AG08396 (cell line): ENCODE measurements at places on chromosomes 1 and 21.

DNA sequence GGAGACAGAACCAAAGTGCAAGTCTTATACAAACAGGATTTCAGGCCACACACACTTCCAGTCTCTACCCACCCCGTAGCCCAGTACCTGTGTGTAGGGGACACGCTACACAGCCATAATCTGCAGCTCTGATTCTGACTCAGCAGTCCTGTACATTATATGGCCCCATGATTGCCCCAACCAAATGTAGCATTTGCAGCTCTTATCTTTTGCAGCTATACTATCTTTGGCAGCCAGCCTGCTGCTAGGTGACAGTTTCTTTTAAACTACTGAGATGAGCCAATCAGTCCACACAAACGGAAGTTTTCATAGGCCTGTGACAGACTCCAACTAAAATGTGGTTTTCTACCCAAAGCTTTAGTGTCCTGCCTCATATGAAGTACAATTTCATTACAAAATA is 259.6 kb upstream of the ST6GALNAC5 start:
- no peak for DNase-seq

DNA sequence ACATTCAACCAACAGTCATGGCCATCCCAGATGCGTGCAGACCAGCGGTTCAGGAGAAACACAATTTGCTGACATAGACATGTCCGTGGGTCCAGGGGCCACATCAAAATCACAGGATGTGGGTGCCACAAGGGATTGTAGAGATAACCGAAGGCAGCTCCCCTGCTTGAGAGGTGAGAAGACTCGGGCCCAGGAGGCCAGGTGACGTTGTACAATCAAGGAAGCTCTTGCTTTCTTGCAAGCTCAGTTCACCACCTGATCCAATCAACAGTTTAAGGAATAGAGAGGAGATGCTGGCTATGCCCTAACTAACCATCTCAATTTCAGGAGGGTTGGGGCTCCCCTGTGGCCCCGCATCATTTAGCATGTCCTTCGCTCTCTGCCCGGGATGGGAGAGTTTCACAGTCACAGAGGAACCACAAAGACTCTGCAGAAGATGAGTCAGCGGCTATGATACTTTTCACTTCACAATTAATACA is 19.5 kb downstream of the UBASH3A start:
- no peak for DNase-seq

GRCh38 chr1:199545780-199546179 is 481.7 kb upstream of the NR5A2 start:
- DNase-seq: no peak

DNA sequence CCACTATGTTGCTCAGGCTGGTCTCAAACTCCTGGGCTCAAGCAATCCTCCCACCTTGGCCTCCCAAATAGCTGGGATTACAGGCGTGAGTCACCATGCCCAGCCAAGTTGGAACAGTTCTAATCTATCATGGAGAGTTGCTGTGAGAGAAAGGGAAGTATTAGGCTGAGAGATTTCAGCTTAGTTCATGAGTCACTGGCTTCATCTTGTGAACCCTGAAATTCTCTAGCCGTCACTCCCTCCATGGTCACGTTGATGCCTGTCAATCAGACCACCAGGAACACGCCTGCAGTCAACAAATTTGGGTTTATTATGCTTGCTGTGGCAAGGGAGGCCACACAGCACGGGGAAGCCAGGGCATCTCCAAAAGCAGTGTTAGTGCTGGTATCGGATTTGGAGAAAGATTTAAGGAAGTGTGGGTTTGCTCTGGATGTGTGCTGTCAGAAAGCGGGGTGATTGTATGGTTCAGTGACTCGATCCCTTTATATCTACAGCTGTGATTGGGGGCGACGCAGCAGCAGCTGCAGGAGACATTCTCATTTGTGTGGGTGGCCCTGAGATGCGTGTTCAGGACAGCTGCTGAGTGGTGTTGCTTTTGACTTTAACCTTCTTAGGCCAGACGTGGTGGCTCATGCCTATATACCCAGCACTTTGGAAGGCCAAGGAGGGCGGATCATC is 18.7 kb downstream of the UQCRHL start:
- DNase-seq: no peak

DNA sequence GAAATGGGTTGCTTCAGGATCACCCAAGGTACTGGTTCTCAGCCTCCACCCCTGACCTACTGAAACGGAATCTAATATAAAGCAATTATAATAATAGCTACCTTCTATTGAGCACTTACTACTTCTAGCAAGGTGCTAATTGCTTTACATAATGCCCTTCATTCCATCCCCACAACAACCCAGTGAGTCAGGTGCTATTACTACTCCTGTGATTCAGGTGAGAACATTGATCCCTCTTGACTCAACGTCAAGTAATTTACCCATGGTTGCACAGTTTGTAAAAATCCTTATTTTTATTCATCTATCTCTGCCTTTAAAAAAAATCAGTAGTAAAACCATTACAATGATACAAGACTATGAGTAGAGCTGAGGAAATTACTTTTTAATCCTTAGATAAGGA is 85.2 kb downstream of the UCHL5 start:
- no peak for DNase-seq

DNA sequence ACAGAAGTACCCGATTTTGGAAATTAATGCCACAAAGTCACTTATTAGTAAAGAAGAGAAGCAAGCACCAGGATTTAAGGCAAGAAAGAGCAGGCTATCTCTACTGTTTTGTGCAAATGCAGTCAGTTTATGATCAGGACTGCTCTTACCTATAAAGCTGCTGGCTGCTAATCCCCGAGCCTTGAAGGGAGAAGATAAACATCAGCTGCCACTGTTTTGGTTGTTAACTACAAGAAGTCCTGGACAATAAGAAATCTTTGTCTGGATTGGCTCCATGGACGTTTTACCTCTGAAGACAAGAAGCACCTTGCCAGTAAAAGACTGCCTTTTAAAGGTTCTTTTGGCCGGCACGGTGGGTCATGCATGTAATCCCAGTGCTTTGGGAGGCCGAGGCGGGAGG is 21.4 kb downstream of the FRRS1 start:
- no peak for DNase-seq

- DNase-seq: no peak
Measured at GRCh38 chr1:12148958-12149790, 17.6 kb upstream of the TNFRSF1B start.

DNA sequence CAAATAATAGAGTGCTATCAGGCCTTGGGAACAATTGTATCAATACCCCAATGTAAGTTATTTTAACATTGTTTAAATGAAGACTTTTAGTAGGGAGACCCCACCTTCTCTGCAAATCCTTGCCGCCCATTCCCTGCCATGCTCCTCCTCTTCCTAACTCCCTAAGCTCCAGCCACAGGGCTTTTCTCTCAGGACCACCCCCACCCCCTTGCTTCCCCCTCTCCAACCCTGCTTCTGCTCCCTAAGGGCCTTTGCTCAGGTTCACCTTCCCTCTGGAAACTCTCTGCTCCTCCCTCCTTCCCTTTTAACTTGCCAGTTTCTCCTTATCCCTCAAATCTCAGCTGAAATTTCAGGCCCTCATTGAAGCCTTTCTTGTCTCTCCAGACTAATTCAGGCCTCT is 16.8 kb downstream of the CCDC190 start:
- DNase-seq: no peak

DNA sequence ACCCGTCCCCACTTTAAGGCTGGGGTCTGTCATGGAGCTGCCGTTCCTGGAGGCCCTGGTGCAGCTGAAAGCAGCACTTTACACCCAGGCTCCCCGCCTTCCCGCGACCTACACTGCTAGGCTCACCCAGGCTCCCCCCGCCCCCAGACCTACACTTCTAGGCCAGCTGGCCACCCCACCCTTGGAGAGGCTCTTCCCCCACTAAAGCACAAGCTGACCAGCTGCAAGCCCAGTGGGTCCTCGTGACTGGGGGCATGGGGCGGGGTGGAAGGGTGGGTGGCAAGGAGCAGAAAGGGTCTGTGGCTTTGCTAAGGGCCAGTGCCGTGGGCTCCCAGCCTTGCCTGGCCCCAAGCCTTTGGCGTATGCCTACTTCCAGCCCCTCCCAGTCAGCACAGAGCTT is 9.7 kb upstream of the ARHGEF16 start:
- no peak for DNase-seq

DNA sequence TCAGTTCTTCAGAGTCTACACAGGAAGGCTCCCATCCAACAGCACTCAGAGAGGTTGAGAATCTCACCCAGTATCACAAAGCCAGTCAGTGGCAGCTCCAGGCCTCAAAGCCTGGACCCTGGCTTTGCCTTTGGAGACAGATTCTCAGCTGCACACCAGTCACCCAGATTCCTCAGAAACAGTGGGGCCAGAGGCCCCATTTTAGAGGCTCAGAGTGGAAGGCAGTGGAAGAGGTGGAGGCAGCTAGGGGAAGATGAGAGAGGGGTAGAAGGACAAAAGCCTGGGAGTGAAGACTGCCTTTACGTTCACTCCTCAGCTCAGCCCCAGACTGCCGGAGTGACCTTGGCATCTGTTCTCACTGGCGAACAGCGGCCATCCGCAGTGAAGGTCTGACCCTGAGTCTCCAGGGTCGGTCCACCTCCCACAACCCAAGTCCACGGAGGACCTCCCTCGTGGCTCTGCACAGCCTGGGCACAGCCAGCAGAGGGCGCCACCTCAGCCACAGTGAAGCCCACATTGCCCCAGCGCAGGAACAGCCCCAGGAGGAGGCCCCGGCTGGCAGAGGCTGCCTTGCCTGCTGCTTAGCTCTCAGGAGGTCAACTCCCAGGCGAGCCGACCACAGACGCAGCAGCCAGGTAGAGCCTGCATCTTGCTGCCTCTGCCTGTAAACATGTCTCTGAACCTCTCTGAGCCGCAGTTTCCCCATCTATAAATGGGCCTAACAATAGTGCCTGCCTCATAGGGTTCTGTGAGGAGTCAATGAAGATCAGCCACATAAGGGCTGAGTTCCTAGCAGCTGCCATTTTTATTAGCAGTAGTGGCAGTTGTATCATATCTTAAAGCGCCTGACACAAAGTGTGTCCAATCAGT is 5.9 kb upstream of the FNDC5 start:
- DNase-seq: peak; percentile 85

DNA sequence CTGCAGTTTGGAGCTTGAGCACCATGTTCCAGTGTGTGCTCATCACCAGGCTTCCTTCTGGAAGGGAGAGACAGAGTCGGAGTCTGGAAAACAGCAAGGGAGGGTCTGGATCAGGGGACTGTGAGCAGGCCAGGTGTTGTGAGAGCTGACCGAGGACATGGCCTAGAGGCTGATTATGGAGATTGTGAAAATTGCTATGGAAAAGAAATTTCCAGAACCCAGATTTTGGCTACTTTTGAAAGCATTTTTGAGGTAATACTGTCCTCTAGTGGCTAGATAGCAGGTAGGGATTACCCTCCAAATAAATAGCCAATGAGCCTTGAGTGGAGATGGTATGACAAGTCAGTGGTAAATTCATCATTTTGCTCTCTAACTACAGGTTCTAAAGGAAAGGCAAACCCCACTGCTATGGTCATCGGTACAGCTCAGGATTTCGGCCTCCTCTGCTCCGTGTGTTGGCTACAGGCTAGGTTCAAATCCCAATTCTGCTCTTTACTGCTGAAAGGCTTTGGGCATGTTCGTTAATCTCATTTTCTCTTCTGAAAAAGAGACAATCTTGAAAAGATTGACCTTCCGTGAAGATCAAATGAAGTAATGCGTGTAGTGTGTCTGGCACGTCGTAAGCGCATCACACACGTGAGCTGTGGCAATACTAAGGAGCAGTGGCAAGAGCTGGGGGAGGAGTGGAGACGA is 1.0 kb upstream of the HAO2 start:
- peak; percentile 40 for DNase-seq

GRCh38 chr1:9078752-9079500 is 9.5 kb upstream of the SLC2A5 start:
- DNase-seq: no peak

DNA sequence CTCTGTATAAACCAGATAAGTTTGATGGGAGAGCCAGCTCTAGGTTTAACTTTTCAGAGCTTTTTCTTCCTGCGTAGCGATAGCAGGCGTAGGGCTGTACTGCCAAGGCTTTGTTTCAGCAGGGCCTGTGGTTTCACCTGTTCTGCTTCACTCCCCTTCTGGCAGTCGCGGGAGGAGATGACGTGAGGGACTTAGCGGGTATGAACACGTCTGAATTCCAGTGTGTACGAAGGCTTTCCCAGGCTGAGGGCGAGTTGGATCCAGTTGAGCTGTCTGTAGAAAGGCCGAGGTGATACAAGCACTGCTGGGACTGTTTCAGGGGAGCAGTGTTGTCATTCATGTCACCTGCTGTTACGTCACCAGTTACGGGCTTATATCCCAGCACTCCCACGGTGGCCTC is 21.2 kb downstream of the PEX14 start:
- no peak for DNase-seq

DNA sequence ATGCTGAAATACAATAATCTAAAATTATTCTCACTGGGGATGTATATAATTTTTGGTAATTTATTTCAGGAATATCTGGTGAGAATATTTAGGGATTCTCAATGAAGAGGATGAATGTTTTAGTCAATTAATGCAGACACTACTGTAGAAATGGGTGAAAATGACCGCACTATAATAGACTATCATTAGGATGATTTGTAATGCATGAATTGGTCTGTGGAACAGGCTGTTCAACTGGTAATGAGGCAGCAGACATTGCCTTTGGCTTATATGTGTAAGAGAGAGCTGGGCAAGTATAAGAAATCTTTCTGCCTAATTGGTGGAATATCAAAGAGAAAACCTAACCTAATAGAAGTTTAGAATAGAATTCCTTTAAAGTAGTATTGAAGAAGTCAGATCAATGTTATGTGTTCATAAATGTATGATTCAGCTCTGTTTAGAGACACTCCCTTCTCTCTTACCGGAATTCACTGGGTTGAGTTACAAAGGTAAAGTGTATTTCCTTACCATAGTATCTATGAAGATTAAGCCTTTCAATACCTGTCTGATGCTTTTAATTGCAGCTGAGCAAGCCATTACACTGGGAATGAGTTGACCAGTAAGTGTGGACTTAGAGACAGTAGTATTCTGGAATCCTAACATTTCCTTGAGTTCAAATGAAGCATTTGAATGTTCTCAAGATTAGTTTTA is 274.5 kb downstream of the S1PR1 start:
- DNase-seq: no peak

GRCh38 chr1:24111996-24112779 is at the start of gene MYOM3:
Gene MYOM3, minus strand, starts transcription at chr1:24112135. Its CDS starts 3,499 bp downstream, at chr1:24108636.
- peak; percentile 76 for DNase-seq

GRCh38 chr1:30976143-30976542 is 67.6 kb upstream of the SDC3 start:
- peak; percentile 26 for DNase-seq

DNA sequence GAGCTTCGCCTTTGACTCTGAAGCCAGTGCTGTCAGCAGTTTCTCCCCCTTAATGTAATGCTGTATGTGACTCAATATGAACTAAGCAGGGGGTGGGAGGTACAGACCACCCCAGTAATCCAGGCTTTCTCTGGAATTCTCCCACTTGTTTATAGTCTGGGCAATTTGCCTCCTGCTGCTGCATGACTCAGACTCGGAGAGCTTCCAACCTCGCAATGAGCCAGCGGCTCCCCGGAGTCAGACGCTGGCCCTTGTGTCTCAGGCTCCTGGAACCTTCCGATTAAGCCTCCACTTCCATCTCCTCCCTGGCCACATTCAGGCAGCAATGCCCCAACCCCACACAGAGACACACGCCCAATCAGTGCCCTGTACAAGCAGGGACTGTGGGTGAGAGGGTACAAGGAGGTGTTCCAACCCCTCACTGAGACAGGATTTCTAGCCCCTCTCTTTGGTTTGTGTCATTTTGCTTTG is 471.7 kb upstream of the VAMP3 start:
- DNase-seq: peak; percentile 83

- no peak for DNase-seq
Measured at GRCh38 chr1:112926858-112927257, 29.1 kb downstream of the SLC16A1 start.
